ENCODE measurements at places on chromosomes 11 and 22.

GRCh38 chr11:8720352-8720751 lies 37.8 kb downstream of the RPL27A start:
- DNase-seq, result peak; percentile 33

- DNase-seq, result no peak
Observed at GRCh38 chr11:3202759-3203158, 15.9 kb downstream of the MRGPRG start.

- no peak for DNase-seq
Observed at GRCh38 chr11:21556926-21557325, 636.0 kb upstream of the ANO5 start.

GRCh38 chr11:127195501-127196120 lies 195.0 kb upstream of the KIRREL3 start:
- no peak for DNase-seq
